BE2C (cell line): ENCODE measurements at places on chromosomes 4 and X.
A peak's percentile ranks its signal among the peaks of the same experiment; 100 is the strongest.

- no peak for DNase-seq
These were observed 161.8 kb upstream of the LDB2 start for GRCh38 chr4:17060230-17060629.

- DNase-seq: no peak
These were observed 220.4 kb upstream of the FAM47C start for GRCh38 chrX:36787752-36788151.

- DNase-seq: no peak
These were observed 119.1 kb downstream of the SH3RF1 start for GRCh38 chr4:169151671-169152070.

- DNase-seq: no peak
These were observed 20.3 kb upstream of the AMBN start for GRCh38 chr4:70571772-70572171.

DNA sequence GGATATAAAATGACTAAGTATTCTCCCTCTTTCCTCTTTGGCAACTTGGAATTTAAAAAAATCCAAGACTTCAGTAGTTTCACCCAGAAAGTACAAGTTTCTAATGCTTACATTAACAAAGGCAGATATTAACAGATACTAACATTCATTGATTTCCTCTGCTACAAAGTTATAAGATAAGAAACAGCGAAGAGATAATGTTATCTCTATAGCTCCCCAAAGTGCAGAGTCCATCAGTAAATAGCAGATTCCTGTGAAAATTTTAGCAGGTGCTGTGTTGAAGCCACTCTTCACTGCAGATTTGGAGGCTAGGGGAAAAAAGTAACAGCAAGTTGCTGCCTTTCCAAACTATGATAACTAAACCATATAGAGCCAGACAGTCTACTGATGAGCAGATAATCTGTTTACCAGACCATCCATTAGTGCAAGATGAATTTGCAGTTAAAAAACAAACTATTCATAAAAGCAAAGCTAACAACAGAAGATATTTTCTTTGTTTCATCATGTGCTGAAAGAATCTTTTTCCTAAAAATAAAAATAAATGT is 3.3 kb upstream of the CAMK2D start:
- no peak for DNase-seq

GRCh38 chr4:11488657-11489452 is 60.2 kb upstream of the HS3ST1 start:
- no peak for DNase-seq

DNA sequence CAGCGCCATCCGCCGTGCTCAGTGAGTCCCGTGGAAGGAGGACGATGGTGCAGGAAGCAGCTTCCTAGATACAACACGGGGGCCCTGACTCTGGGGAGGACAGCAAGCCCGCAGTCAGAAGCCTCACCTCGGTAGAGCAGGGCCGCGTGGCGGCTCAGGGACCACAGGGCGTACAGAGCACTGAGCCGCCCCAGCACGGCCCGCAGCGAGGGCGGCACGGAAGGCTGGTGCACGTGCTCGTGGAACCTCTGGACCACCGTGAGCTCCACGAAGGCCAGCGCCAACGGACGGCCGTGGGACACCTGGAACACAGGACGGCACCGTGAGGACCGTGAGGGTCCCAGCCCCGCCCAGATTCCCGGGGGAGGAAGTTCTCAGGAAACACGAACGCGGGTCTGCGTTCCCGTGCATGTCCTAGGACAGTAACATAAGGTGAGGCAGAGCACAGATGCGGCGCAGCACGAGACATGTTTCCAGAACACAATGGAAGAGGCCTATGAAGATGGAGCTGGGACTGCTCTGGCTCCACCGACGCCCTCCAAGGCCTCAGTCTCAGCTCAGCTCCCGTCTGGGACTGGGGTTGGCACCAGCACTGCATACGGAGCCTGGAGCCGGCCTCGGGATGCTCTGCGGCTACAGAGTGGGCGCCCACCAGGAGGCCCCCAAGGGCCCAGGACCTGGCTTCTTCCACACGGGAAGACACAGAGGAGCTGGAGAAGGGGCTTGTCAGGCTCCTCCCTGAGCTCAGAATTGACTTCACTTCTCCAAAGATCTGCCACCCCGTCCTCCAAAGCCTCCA is 65.5 kb downstream of the ACOX3 start:
- no peak for DNase-seq

GRCh38 chr4:2735869-2736268 is 20.3 kb downstream of the TNIP2 start:
- no peak for DNase-seq

DNA sequence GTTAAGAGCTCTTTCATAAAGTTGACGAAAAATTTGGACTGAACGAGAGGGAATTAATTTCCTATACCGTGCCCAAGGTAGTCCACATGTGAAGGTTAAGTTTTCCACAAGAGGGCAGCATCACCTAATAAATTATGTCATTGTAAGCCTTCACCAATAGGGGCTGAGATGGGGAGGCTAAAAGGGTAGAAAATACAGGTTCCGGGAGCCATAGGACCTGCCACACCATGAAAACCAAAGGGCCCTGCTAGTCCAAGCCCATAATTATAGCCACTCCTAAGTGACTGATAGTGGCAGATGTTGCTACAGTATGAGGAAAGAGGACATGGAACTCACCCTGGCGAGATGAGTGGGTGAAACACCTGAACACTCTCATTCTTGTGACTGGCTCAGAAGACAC is 122.2 kb downstream of the SHROOM4 start:
- peak; percentile 18 for DNase-seq

DNA sequence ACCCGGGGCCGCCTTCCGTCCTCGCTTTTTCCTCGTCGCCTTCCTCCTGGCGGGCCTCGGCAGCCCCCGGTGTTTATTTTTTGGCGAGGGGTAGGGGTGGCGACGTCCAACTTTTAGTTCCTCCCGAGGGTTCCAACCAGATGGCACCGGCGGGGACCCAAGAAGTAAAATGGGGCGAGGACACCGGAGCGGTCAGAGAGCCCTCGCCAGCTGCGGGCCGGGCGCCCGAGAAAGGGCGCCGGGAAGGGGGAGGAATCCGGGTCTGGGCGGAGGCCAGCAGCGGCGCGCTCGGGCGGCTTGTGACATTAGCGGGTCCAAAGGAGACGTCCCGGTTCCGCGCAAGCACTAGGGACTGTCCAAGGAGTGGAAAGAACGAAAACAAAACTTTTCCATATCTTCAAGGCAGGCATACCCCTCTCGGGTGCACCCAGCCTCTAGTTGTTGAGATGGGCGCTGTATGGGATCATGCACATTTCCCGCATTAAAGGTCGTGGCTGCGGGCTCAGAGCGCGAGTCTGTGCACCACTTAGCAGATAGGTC is 691 bp upstream of the USP46 start:
- peak; percentile 30 for DNase-seq

GRCh38 chr4:77097611-77098010 is 21.8 kb upstream of the CCNI start:
- no peak for DNase-seq

DNA sequence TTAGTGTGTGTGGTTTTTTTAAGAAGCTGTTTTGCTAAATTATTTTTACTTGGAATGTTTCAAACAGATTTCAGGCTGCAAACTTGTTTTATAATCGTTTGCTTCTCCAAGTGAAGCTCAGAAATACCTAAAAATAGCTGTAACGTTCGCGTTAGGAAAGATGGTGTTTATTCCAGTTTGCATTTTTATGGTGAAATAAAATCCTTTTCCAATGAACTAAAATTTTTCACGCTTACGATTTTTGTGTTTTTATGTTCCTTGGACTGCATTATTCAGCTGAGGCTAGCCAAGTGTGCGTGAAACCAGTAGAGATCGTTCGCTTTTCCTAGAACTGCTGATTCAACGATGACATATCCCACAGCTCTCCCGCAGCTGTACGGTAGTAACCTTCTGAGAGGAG is 10.9 kb downstream of the AKAP17A start:
- DNase-seq: no peak

DNA sequence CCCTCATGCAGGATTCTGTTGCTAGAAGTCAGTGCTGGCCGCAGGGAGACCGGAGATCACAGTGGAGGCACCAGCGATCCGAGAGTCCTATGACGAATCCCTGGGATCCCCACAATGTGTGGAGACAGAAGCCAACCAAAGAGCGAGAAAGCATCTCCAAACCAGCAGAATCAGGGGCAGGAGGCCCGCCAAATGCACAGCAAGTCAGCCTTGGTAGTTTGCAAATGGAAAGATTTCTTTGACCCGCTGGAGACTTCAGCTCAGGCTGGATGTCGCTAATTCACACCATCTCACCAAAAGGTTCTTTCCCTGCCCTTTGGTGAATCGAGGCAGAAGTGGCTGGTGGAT is 505 bp upstream of the PKD2 start:
- no peak for DNase-seq

GRCh38 chr4:37225778-37226177 is 18.8 kb upstream of the NWD2 start:
- no peak for DNase-seq

GRCh38 chr4:112290341-112290740 is 4.6 kb upstream of the TIFA start:
- no peak for DNase-seq

DNA sequence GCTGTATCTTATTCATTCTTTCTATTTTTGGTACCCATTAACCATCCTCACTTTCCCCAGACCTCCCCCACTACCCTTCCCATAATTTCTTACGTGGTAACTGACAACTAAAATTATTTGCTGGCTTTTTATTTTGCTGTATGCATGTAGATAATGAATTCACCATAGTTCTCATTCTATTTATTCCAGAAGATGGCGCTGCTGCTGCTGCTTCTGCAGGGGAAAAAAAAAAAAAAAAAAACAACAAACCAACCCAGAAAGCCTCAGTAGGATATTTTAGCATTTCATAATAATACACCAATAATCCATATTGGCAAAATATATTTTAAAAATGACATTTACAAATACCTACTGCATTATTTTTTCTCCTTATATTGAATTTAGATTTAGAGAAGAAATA is 416.6 kb upstream of the MAGEB18 start:
- DNase-seq: no peak

DNA sequence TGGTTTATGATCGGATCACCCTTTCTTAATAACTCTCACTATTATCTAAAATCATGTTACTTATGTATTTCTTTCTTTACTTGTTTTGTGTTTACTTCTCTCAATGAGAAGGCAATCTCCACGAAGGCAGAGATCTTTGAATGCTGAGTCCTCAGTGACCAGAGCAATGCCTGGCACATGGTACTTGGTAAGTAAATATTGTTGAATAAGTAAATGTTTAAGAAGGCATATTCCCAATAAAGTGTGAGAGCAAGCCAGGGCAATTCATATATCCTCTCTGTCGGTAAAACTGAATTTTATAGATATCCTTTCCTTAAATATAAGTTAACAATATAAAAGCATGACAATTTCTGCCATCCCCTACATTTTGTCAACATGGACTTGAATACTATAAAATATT is 94.4 kb downstream of the UGT8 start:
- DNase-seq: no peak

- DNase-seq: no peak
These were observed 91.7 kb downstream of the CEP44 start for GRCh38 chr4:174375422-174375821.

DNA sequence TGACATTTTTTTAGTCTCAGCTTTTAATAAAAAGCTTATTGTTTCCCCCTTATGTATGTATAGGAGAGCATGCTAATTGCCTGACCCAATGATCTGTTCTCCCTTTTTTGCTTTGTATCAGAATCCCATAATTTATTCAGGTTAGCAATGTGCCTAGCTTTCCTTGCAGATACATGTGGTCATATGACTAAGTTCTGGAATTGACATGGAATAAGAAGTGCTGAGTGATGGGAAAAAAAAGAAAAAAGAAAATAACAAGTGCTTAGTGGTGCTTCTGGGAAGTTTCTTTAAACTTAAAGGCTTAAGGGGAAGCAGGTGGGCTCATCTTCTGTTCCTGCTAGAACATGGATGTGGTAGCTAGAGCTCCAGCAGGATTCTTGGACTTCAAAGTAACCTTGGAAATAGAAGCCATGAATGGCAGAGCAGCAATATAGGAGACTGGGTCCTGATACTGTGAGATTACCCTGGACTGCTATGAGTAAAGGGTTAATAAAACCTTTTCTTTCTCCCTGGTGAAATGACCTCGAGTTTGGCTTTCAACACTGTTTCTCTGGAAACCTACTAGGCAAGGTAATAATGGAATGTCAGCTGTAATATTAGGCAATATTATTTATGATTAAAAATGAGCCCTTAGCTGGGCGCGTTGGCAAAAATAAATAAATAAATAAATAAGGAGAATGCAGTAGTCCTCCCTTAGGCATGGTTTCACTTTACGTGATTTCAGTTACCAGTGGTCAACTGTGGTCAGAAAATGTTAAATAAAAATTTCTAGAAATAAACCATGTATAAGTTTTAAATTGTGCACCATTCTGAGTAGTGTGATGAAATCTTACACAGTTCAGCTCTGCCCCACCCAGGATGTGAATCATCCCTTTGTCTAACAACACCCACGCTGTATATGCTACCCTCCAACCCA is 16.7 kb upstream of the RBM41 start:
- no peak for DNase-seq

DNA sequence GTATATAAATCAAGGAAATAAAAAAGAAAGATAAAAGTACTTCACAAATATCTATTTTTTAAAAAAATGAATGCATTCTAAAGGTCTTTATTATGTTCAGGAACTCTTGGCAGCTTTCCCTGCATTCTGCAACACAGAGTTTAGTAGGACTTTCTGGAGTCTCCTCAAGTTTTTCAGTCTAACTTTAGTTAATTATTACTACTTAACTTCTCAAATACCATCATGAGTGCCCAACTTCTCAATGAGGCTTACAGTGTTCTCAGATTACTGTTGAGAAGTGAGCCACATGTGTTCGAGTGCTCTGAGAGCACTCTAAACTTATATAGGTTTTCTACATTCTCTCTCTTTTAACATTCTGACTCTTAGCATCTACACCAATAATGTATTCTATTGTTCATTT is 1852.9 kb upstream of the PCDH10 start:
- no peak for DNase-seq

GRCh38 chrX:48823053-48823452 is 3.3 kb upstream of the ERAS start:
- DNase-seq: peak; percentile 16

GRCh38 chr4:73378887-73379286 is 25.2 kb upstream of the ALB start:
- no peak for DNase-seq

- DNase-seq: peak; percentile 40
These were observed 35.7 kb upstream of the GABRQ start for GRCh38 chrX:152601848-152602616.

DNA sequence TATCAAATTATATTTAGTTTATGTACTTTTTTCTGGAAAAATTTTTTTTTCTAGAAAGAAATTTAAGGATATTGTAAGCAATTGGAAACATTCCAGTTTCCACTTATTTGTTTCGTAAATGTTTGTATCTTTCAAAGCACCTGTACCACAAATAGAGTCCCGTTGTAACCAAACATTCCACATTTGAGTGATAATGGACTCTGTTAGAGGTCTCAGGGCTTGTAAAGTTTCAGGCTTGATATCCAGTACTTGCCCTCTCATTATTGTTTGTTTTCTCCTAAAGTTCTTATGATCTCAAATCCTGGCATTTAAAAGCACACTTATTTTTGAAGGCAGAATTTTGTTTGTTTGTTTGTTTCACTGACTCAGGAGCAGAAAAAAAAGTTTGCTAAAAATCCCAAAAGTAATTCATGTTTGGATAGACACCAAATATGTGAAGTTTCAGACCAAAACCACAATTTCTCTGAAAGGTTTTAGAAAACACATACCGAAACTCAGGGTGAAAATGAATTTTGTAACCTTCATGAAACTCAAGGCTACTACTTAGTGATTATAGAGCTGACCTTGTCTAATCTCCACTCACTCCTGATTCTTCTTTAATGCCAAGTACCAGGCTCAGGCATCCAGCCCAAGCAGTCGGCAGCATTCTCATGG is 5.7 kb upstream of the TMEM192 start:
- DNase-seq: no peak

GRCh38 chr4:970046-970745 is 3.2 kb downstream of the DGKQ start:
- no peak for DNase-seq
